ENCODE measurements at places on chromosomes 6 and 20.

DNA sequence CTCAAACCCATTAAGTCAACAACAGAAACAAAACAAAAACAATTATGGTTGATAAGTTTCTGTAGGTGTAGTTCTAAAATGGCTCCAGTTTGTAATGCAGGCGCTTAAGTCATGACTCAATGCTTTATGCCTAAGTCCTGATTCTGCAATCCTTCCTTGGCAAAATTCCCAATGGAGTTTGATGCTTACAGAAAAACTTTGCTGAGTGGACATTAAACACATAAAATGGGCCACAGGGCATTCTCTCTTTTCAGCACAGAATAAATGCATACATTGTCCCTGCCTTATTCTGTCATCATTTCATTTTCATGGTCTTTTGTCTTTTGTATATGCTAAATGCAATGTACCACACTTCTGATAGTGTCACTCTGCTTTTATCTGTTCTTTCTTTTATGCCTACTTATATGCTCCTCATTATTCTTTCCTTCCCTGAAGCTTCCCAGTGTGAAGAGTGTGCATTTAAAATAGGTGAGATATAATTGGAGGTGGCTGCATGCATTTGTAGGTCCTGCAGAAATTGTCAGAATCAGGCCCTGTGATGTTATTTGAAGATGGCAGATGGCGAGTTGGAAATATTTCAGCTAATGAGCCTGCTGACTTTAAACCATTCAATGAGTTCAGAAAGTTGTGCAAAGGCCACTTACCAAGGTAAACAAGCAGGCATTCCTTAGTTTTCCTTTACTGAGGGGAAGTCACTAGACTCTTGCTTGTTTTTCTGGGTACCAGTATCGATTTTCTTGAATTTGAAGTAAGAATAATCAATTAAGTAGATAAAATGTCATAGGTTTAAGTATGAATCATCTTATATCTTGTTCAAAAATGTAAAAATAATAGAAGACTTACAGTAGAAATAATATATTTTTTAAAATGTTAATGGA lies 313.1 kb downstream of the TRDN start:
- no peak for DNase-seq

- DNase-seq = no peak
These were observed 492.5 kb upstream of the FLRT3 start for GRCh38 chr20:14829906-14830305.

DNA sequence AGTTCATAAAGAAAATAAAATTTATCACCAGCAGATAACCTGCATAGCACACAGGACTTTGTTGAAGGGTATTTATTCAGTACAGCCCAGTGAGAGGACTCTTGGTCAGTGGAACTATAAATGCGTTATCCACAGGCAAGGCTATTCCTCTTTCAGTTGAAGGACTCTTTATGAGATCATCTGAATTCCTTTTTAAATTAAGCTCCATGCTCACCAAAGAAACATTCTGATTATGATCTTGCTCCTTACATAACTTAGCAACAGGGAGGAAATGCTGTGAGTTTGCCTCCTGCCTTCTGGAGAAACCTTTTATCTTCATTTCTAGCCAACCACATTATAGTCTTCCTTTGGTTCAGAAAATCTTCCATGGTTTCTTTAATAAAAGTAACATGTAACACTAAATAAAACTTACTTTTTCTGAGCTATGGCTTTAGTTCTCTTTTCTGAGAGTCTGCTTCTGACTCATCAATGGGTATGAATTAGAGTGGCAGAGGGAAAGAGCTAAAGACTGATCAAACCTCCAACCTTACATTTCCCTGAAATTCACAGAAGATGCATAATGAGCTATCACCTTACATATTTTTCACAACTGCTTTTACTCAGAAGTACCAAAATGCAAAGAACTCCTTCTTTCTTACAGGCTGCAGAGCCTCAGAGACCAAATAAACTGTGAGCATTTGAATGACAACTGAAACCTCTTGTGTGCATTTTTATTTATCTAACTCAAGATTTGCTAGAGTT lies 267.2 kb downstream of the ADGRG6 start:
- peak; percentile 68 for DNase-seq

- DNase-seq = no peak
These were observed 258.0 kb downstream of the PHACTR1 start for GRCh38 chr6:12974551-12974950.

DNA sequence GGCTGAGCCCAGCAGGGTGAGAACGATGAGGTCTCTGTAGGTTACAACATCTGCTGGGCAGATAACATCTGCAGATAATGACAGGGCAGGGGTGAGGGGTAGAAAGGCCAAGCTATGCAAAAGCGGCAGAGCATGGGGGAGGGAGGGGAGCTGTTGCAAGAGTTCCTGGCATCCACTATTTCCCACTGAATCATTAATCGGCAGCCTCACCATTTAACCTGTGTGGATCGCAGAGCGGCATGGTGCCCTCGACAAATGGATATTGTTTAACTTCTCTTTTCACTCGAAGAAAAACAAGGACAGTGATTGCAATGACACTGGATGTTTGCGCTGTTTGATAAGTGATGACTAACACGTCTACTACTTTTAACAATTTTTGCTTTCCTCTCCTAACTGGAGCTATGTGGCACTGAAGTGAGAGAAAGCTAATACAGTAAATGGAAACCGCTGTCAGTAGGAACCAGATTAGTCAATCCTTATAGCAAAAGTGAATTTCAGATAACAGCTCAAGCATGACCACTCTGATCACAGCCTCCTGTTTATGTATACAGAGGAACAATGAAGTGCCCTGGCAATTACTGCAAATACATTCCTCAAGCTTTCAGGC lies 381.5 kb downstream of the TFAP2A start:
- DNase-seq = no peak

GRCh38 chr6:3456395-3456897 lies 404 bp downstream of the SLC22A23 start:
- DNase-seq = no peak

DNA sequence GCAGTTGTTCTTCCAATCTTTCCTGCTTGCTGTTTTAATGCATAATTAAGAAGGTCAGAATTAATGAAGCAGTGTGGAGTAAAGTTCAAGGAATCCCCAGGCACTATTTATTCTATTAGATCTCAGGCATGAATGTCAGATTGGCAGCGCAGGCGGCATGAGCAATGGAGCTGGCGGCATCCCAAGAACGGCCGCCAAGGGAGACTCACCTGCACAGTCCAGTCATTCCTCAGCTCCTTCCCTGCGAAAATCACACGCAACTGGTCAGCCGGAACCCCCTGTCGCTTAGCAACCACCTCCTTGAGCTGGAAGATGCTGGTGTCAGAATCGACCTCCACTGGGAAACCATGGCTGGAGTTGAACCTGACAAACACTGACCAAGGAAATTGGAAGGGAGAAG lies 284.5 kb downstream of the PRKN start:
- DNase-seq = no peak

DNA sequence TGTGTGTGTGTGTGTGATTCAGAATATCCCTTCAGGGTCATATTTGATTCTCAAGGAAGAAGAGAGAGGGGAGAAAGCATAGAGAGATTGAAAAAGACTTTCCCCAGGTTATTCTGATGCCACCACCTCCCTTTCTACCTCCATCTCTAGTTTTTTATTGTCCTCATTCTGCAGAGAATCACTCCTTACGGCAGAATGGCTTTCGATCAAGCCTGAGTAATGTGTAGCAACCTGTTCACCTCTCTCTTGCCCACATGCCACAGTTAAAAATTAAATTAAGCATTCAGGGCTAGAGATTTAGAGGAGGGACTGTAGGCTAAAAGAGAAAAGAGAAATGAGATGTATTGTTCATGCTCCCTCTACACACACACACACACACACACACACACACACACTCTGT lies 18.1 kb downstream of the KLHL32 start:
- no peak for DNase-seq

GRCh38 chr20:59825944-59826759 lies 107.3 kb downstream of the SYCP2 start:
- DNase-seq = no peak

GRCh38 chr6:79694156-79694555 lies 63.0 kb downstream of the SH3BGRL2 start:
- no peak for DNase-seq

DNA sequence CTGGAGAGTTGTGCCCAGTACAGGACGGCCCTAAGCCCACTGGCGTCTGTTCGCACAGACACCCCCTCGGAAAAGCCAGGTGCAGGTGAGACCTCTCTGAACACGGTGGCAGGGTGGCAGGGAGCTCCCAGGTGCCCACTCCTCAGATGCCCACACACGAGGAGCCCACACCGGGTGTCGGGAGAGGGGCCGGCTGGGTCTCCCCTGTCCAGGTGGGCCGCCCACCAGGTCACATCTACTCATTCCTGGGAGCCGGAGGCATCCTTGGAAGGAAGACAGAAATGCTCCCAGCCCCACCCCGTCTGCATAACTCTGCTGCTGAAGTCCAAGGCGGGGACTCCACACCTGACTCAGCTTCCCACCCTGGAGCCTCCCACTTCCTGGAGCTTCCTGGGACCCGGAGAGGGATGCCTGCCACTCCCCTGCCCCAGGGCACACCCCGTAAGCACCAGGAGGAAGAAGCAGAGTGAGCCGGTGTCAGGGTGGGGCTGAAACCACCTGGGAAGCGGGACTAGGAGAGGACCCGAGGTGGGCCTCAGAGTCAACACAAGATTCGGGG lies 2.5 kb downstream of the SRMS start:
- DNase-seq = no peak

DNA sequence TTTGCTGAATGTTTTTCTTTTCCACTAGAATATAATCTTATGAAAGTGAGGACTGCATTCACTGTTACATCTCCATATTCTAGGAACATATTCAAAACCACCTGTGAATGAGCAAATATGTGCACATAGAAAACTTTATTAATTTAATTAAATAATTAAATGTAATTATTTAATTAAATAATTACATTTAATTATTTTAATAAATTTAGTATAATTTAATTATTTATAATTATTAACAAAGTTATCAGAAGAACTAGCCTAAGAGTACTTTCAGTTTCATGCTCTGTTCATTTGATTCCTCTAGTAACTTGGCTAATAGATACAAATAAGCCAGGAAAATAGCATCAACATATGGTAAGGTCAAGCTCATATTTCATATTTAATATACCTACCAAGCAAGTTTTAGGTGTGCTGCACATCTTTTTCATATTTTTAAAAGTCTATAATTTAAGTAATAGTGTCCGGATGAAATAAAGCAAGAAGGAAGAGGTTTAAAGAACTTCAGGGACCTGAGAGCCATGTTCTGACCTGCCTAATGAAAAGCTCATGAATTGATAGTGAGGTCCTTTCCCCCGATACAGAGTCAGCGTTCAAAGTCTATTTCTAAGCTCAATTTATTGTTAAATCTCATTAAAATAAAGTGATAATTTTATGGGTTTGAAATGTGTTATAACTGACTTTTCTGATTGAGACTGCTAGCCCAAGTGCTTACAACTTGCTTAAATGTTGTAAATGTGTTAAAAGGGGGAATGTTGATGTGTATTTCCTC lies 361.4 kb upstream of the FLRT3 start:
- DNase-seq = no peak

DNA sequence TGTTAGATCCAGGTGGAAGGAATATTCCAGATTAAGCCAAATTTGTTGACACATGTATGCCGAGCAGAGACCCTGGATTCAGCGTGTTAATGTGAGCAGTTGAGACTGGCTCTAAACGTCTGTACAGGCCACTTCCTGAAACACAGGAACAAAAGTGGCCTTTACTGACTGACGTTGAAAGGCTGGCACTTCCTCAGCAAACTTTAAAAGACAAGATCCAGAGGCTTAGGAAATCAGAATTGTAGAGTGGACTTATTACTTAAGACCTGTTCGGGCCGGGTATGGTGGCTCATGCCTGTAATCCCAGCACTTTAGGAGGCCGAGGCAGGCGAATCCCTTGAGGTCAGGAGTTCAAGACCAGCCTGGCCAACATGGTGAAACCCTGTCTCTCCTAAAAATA lies 125.7 kb upstream of the ARID1B start:
- DNase-seq = no peak

DNA sequence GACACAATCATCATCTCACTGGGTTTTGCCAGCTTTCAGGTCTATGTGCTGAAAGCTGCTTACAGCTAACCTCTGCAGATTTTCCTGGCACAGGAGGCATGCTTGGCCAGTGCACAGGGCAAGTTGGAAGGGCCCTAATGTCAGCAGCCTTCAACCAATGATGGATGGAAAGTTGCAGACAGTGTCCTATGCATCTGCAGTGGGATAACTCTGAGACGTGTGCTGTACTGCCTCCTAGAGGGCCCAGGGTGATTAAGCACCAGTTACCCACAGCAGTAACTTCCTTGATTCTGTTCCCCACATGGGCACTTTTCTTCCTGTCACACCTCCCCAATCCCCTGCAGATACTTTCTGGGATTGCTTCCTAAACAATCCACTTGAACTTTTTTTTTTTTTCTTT lies 38.6 kb downstream of the OVOL2 start:
- no peak for DNase-seq

GRCh38 chr6:25176466-25176865 lies 102.7 kb upstream of the CARMIL1 start:
- no peak for DNase-seq
